ENCODE measurements at places on chromosomes 5 and 9.

- no peak for DNase-seq
Observed at GRCh38 chr9:15849871-15850270, 297.0 kb downstream of the CCDC171 start.

- DNase-seq = no peak
Observed at GRCh38 chr9:14298601-14299022, 15.3 kb downstream of the NFIB start.

GRCh38 chr9:18075253-18075952 is 398.6 kb upstream of the ADAMTSL1 start:
- no peak for DNase-seq

- no peak for DNase-seq
Observed at GRCh38 chr9:69655065-69655464, 17.1 kb downstream of the APBA1 start.
